Cortex of kidney (tissue), 1 donor: ENCODE measurements at places on chromosomes 6 and 20.

- DNase-seq, result no peak
Measured at GRCh38 chr6:34516391-34517324, 39.5 kb downstream of the SPDEF start.

DNA sequence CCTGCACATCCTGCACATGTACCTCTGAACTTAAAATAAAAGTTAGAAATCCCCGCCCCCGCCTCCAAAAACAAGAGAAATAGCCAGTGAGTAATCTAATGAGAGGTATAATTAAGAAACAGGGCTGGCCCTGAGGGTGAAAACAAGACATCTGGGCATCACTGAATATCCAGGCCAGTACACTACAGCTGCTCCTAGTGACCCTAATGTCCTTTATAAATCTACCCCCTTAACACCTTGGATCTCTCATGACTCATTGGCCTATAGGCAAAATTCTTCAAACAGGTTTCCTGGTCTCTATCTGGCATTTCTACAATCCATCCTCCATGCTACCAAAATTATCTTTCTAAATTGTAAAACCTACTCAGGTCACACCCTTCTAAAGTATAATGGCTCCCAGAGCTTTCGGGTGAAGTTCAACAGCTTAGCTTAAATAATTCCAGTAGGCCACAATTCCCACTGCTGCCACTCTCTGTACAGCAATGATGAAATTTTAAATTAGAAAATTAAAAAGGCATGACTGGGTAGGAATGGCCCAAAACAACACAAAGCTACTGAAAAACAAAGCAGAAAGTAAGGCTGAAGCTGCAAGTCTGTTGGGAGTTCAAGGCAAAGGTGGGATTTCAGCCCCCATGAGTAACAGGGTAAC, 260.9 kb downstream of the GMDS start:
- no peak for DNase-seq

GRCh38 chr20:16301986-16302385, 271.3 kb downstream of the KIF16B start:
- no peak for DNase-seq

- DNase-seq, result no peak
Measured at GRCh38 chr6:157527471-157527907, 146.5 kb downstream of the ZDHHC14 start.

DNA sequence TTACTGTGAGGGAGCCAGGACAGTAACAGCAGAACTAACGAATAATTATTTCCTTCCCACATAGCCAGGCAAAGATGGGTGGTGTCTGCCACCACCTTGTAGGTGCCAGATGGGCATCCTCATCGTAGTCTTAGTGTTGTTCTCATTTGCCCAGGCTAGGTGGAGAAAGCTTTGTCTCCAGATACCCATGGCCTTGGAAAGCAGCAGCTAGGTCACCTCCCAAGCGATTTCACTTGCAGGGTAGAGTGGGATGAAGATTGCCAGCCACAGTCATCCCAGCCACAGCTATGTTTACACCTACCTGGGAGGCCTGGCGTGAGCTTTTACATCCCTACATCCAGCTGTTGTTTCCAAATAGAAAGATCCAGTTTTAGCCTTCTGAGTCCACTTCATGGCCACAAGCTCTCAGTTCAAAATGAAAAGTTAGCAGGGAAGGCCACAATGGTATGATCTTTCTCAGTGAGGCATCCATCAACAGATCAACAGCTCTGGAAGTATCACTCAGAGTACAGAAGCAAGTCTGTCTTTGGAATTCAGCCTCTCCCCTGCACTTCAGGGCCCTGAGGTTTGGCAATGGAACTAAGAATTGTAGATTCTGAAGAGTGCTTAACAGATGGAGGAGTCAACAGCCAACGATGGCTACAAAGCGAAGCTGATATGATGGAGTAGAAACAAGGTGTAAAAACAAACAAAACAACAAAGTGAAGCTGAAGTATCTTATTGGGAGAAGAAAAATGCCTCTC, 11.0 kb upstream of the SNRPC start:
- DNase-seq, result no peak

GRCh38 chr6:93139408-93140081, 279.8 kb downstream of the EPHA7 start:
- DNase-seq, result no peak

DNA sequence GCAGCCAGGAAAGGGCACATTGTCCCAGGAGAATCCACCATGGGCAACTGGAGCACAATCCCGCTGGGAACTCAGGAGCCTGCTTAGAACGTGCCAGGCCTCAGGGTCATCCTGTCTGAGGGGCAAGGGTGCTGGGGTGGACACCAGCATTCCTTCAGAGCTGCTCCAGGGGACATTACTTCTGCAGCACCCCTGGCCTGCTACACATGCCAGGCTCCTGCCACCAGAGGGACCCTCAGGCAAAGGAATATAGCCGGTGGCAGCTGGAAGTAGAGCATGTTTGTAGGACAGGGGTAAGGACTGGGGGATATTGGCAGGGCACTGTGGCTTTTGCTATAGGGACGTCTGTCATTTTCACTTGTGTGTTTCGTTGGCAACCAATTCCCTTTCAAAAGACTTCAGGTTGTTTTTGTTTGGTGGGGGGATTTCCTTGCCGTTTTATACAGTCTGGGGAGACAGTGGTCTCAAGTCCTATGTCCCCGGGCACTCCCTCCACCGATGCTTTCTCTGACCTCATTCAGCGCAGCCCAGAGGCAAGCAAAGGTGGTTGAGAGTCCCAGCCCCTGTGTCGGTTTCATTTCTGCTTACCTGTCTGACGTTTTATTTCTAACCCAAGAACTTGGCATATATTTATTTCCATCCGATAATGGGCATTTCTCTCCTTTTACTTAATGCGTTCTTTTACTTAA, 130.8 kb downstream of the JPH2 start:
- DNase-seq, result no peak
